ENCODE measurements at places on chromosomes 3 and 15.

DNA sequence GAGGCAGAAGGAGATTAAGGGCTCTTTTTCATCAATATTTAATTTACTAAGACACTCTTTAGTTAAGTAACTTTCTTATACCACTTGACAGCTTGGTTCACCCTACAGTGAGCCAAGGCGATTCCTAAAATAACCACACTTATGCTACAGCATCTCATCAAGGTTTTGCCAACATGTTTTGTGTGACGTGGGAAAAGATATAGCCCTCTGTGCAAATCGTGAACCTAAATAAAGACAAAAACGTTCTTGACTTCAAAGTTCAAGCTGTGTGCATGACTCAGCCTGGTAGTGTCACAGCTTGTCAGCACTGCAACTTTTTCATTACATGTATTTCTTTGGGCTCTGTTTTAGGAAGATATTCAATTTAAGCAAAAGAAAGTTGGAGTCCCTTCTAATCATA is 297.0 kb upstream of the EPHA3 start:
- no peak for DNase-seq

DNA sequence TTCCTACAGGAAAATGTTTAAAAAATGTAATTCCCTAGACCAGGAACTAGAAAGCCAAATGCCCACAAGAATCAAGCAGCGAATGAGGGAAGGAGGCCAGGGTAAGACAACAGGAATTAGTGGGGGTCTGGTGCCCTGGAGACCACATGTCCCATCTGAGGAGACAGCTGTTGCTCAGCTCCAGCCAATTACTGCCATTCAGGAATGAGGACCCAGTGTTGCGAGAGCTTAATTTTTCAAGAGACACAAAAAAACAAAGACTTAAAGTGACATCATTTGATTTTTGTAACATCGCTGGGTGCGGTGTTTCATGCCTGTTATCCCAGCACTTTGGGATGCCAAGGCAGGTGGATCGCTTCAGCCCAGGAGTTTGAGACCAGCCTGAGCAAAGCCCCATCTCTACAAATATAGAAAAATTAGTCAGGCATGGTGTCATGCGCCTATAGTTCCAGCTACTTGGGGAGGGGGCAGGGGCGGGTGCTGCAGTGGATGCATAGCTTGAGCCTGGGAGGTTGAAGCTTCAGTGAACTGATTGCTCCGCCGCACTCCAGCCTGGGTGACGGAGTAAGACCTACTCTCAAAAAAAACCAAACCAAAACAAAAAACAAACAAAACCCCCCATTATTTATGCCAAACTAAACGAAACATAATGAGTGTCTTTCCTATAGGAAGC is 52.8 kb upstream of the LRIG1 start:
- no peak for DNase-seq

DNA sequence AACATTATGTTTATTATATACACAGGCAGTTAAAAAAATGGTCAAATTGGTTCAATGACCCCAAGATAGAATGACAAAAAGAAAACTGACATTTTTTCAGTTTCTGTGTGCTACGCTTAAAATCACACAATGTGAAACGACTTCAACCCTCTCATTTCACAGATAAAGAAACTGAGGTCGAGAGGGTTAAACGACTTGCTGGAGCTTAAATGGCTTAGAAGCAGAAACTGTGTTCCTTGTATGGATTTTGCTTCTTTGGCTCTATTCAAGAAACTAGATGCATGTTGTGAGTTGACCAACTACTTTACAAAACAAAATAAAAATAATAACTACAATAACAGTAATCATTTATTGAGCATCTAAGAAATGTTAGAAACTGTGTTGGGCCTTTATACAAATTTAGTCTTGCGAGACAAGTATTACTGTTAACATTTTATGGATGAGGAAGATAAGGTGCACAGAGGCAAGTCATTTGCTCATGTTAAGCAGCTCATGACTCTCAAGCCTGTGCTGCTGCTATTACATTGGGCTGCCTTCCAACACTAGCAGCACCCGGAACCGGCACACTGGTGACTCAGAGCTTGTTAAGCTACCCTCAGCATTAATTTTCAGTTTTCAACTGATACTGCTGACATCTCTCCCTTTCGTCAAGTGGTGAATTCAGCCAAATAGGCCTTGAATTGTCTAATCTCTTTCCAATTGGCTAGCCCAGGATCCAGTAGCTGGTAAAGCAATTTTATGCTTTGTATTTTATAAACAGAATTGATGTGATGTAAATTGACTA is 487.6 kb downstream of the NAALADL2 start:
- DNase-seq: no peak

DNA sequence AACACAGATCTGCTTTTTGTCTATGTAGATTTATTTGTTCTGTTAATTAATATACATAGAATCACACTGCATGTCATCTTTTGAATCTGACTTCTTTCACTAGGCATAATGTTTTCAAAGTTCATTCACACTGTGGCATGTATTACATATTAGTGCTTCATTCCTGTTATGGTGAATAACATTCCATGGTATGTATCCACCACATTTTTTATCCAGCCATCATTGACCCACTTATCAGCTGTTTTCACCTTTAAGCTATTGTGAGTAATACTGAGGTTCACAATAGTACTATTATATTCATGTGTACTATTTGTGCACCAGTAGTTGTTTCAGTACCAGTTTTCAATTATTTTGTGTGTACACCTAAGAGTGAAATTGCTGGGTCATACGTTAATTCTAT is 230.6 kb upstream of the CNTN3 start:
- no peak for DNase-seq

GRCh38 chr3:81592101-81592500 is 169.3 kb downstream of the GBE1 start:
- DNase-seq: no peak

GRCh38 chr3:8571256-8571655 is 69.6 kb downstream of the LMCD1 start:
- no peak for DNase-seq

DNA sequence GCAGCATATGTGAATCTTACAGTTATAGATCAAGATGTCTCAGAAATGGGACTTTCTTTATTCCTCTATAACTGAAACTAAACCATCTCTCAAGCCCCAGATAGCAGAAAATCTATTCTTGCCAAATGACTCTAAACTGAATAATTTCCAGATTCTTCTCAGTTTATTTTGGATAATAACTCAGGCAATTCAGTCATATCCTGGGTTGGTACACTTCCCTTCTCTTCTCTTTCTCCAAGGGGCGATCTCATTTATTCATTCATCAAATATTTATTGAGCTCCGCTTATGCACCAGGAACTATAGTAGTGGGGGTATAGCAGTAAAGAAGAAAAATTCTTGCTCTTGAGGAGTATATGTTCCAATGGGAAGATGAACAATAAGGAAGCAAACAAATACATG is 13.5 kb upstream of the PCOLCE2 start:
- DNase-seq: no peak

- DNase-seq: no peak
Measured at GRCh38 chr3:142896201-142896755, 7.4 kb upstream of the PCOLCE2 start.

DNA sequence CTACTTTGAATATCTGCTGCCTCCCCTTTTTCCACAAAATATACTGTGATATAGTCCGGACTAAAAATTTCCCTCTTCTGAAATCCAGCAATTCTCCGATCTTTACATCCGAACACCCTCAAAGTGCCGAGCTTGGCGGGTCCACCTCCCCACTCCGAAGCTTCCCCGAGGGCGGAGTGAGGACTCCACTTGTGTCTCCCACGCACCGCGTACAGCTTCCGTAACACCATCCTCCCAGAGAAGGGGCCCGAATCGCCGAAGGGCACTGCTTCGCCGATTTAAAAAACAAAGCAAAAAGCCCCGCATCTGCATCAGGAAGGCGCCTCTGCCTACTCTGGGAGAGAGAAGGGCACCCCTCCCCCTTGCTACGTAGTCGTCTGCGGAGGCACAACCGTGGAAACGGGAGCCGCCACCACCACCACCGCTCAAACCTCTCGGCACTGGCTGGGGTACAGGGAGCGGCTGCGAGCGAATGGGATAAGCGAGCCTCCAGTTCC is 551 bp downstream of the NCBP2 start:
- DNase-seq: peak; percentile 60

GRCh38 chr15:63860555-63860954 is 26.8 kb upstream of the HERC1 start:
- no peak for DNase-seq

- DNase-seq: no peak
Measured at GRCh38 chr3:46955801-46956259, 20.7 kb downstream of the CCDC12 start.

DNA sequence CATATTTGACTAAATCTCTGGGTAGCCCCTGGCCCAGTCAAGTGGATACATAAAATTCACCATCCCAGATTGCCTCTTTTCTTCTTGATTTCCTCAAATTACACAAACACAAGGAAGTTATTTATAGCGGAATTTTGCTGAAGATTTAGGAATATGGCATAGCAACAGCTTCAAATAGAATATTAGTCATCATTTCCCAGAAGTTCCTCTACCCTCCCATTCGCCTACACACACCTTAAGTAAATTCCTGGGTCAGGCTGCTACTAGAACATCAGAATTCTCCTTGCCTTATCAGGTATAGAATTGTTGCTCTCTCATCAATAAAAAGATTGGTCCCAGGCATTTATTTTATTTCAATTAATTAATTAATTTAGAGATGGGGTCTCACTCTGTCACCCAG is 31.6 kb downstream of the MESD start:
- no peak for DNase-seq

- no peak for DNase-seq
Measured at GRCh38 chr3:78970656-78971055, 797.1 kb downstream of the ROBO1 start.

Measured in stimulated activated CD8-positive, alpha-beta memory T cell treated with anti-CD3 and anti-CD28 coated beads, Interleukin-7, amount 100 ng/mL, for 48 hours (primary cell).